T follicular helper cell (primary cell): ENCODE measurements at places on chromosomes 7 and 10.

GRCh38 chr7:71638108-71638507 is 506.2 kb downstream of the GALNT17 start:
- DNase-seq, result no peak

- no peak for DNase-seq
Measured at GRCh38 chr7:134891696-134892678, 94.3 kb upstream of the AGBL3 start.

DNA sequence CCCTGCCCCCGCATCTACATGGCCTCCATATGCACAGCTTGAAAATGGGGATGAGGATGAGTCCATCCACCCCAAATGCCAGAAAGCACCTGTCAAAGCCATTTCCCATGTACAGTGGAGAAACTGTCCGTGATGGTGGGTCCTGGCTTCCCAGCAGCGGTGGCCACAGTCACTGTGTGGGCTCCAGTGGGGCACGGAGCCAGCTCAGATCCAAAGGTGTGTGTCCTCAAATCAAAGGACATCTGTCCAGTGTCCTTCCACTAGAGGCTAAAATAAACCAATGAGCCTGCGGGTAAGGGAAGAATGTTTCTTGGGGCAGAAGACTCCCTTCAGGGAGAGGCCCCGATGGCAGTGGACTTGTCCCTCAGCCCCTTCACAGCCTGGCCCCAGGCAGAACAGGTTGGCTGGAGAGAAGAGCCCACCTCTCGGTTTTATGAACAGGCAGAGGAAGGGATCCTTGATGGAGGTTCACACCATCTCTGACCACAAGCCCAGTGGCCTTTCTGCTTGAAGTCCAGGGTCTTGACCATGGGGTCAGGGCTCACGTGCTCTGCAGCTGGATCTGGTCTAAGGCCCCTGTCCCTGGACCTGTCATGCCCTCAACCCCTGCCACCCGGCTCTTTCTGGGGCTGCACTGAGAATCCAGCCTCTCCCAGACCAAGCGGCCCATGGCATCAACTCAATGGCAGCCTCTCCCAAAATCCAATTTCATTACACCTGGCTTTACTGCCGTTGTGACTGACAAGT is 106.9 kb downstream of the TCERG1L start:
- DNase-seq, result no peak

DNA sequence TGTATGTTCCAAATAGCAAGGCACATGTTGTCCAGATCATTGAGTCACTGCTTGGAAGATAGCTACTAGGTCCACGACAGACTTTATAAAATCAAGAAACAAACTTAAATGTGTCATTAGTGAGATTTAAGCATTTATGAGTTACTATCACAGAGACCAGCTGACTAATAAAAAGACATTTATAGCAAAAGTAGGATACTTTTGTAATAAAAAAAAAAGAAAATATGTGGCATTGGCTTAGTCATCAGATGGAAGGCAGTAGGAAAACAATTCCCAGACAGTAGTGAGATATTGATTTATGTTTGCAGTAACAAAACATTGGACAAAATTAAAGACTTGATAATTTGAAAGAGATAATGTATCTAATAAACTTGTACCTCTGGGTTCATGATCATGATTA is 881.0 kb upstream of the LRRN3 start:
- no peak for DNase-seq

GRCh38 chr10:49365675-49366415 is 30.0 kb downstream of the DRGX start:
- no peak for DNase-seq

- DNase-seq, result no peak
Measured at GRCh38 chr7:2143450-2143849, 89.3 kb downstream of the MAD1L1 start.

GRCh38 chr10:24771943-24772694 is 48.4 kb upstream of the ARHGAP21 start:
- no peak for DNase-seq
